Osteocyte (in vitro differentiated cells): ENCODE measurements at places on chromosomes 5 and 9. TPM values are rescaled to one million over a fixed set of nuclear protein-coding genes. Genes with fewer than 3 reads are reported as not detected.

- DNase-seq: no peak
Measured at GRCh38 chr5:97088774-97089148, 53.6 kb downstream of the LIX1 start.

DNA sequence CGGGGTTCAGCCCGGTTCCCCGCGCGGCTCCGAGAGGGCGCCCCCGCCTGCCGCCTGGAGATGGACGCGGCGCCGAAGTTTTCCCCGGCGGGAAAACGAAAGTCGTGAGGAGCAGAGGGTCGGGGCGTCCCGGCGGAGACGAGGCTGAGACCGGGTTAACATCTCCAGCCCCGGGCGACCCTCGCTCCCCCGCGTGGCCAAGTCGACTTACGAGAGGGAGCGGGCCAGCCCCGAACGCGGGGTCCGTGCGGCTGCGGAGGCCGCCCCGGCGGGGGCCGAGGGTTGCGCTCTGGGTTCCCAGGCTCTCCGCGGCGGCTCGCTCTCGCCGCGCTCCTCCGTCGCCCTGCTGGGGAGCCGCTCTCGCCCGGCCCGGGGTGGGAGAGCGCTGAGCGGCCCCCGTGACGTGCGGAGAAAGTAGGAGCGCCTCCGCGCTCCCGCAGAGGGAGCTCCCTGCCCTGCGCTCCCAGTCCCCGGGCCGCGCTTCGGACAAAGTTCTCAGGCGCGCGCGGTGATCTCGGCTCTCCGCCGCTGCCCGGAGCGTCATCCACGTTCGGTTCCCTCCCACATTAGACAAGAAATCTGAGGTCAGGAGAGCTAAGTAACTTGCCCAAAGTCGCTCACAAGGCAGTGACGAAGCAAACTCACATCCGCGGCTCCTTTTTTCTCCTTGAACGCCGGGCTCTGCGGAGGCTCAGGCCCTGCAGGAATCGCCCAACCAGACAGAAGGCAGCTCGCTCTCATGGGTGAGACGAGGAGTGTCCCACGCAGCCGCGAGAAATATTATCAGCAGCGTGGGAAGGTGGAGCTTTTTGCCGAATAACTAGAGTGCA is 1.2 kb upstream of the GCNT4 start:
- DNase-seq: peak; percentile 89

DNA sequence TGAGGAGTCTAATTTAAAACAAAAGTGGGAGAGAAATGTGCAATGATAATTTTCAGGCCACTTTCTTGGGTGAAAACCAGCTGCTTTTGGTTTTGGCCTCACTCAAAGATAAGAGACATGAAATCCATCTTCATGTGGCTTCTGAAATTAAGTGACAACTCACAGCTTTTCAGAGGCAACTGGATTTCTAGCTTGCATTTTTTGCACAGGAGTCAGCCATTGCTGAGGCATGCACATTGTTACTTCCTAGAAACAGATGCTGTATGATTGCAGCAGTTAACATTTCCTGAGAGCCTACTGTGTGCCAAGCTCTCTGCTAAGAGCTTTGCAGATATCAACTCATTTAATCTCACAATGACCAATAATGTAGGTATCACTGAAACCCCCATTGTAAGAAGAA is 562.6 kb downstream of the NR2F1-AS1 start:
- no peak for DNase-seq

GRCh38 chr5:154473581-154474283 is 4.3 kb downstream of the HAND1 start:
- no peak for DNase-seq

DNA sequence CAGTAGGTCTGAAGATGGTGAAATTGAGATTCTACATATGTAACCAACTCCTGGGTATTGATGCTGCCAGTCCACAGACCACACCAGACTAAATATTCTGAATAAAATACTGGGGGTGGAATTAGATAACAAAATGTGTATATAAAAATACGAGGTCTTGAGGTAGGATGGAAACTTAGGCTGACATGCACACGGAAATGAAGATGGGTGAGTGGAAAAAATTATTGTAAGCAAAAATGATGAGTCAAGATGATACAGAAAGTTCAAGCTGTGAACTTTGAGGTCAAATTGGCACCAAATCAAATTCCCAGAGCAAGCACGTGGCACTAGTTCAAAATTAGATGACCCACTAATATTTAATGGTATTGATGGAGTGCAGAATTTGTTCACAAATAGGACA is 713.4 kb upstream of the ACO1 start:
- DNase-seq: no peak

- DNase-seq: no peak
Measured at GRCh38 chr9:15576350-15577050, 23.7 kb downstream of the CCDC171 start.

The TIGD6 gene
- total RNA-seq: 5.6 and 5.9 TPM in 2 replicates

The PDZD2 gene
- 2.3 and 2.8 TPM in 2 replicates for total RNA-seq

The GGTA1 gene
- 0.64 and 1.1 TPM in 2 replicates for total RNA-seq
